ENCODE measurements at places on chromosomes 5 and 9.
A peak's percentile ranks its signal among the peaks of the same experiment; 100 is the strongest.

DNA sequence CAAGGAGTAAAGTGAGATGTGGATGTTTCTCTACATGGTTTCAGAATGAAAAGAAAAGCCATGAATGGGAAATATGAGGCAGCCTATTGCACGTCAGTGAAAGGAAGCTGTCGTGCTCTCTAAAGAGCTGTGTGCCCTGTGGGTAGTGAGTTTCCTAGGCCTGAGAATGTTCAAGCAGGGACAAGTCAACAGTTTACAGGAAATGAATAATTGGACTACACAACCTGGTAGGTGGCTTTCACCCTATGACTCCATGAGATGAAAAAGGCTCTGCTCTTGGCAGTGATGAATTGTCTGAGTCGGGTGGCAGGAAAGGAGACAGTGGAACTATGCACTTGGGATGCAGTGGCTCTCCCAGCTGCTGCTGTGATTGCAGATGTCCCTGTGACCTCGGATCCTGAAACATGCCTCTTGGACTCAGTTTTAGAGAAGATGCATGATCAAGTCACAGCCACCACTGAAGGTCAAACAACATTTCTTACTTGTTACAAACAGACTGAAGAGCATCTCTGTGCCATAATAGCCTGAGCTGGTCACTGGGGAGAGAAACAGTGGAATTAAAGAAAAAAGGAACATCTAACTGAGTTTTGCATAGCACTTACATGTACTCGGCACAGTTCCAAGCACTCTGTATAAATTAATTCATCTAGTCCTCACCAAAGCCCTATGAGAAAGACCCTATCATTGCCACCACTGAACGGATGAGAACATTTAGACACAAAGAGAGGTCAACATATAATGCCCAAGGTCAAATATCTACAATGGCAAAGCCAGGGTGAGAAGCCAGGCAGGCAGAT lies 293.7 kb downstream of the SPOCK1 start:
- H3K4me1 ChIP-seq: peaks cover 34% of the 10 kb centered on the region
- H3K4me3 ChIP-seq: no peak overlapping the region
- peak; percentile 58 for DNase-seq
- H3K36me3 ChIP-seq: no peaks in the 10 kb centered on the region

DNA sequence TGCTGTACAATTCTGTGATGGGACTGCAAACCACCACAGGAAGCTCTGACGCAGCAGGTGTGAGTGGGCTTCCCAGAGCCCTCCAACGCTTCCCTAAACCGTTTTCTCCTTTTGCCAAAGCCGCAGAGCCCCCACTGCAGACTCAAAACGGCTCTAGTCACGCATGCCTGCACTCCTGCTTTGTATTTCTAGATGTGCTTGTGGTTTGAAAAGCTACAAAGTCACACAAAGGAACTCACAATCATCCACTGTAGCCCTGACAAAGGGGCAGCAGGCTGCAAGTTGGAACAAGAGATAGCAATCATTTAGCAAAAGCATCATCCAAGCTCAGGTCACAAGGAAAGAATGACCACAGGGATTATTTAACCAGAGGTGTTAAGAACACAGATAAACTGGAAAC lies 79.3 kb downstream of the PTPN3 start:
- no peak overlapping the region for H3K4me3 ChIP-seq
- H3K27ac ChIP-seq: no peak overlapping the region
- H3K4me1 ChIP-seq: no peaks in the 10 kb centered on the region

GRCh38 chr9:14314424-14314928 lies 535 bp upstream of the NFIB start:
- peaks cover 55% of the 10 kb centered on the region for H3K4me1 ChIP-seq
- H3K4me3 ChIP-seq: peak overlapping the region; percentile 85
- no peaks in the 10 kb centered on the region for H3K27me3 ChIP-seq
- peak; percentile 87 for DNase-seq

DNA sequence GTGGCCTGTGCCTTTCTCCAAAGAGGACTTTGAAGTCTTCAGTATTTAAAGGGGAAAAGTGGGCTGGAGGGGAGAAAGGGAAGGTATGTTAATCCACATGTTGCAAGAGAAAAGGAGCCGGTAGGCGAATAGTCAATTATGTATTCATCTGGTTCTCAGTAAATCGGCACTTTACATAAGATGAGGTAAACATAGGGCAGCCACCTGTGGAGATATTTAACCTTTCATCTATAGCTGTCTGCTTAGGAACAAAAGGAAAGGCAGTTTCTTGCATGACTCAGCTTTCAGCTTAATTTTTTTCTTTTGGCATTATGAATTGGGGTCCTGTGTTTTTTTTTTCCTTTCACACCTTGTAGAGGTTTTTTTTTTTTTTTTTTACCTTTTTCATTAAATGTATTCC lies 42.2 kb downstream of the FGD3 start:
- H3K27me3 ChIP-seq: no peaks in the 10 kb centered on the region
- no peaks in the 10 kb centered on the region for H3K36me3 ChIP-seq
- H3K4me1 ChIP-seq: no peaks in the 10 kb centered on the region
- no peak overlapping the region for H3K4me3 ChIP-seq

- no peak overlapping the region for H3K27ac ChIP-seq
- no peaks in the 10 kb centered on the region for H3K27me3 ChIP-seq
- no peaks in the 10 kb centered on the region for H3K36me3 ChIP-seq
- no peak for DNase-seq
- H3K4me3 ChIP-seq: no peak overlapping the region
- H3K4me1 ChIP-seq: no peaks in the 10 kb centered on the region
Observed at GRCh38 chr9:1034271-1034670, 15.9 kb upstream of the DMRT2 start.

- H3K4me1 ChIP-seq: peaks cover 13% of the 10 kb centered on the region
- H3K36me3 ChIP-seq: no peaks in the 10 kb centered on the region
- H3K27ac ChIP-seq: no peak overlapping the region
- H3K27me3 ChIP-seq: no peaks in the 10 kb centered on the region
- H3K4me3 ChIP-seq: no peak overlapping the region
Observed at GRCh38 chr5:151706906-151707305, 20.2 kb upstream of the SPARC start.

- H3K27ac ChIP-seq: no peak within 1 kb of the TSS
- H3K4me3 ChIP-seq: no peak within 1 kb of the TSS
- no peaks in the 10 kb centered on the region for H3K4me1 ChIP-seq
- peak; percentile 42 for DNase-seq
- H3K27me3 ChIP-seq: peaks cover 9% of the 10 kb centered on the region
- no peaks in the 10 kb centered on the region for H3K36me3 ChIP-seq
Observed at GRCh38 chr5:140881889-140882590, at the start of gene PCDHA13. TSS of gene PCDHA13 (plus strand) at chr5:140882124. CDS start at chr5:140882269, 145 bp downstream.

DNA sequence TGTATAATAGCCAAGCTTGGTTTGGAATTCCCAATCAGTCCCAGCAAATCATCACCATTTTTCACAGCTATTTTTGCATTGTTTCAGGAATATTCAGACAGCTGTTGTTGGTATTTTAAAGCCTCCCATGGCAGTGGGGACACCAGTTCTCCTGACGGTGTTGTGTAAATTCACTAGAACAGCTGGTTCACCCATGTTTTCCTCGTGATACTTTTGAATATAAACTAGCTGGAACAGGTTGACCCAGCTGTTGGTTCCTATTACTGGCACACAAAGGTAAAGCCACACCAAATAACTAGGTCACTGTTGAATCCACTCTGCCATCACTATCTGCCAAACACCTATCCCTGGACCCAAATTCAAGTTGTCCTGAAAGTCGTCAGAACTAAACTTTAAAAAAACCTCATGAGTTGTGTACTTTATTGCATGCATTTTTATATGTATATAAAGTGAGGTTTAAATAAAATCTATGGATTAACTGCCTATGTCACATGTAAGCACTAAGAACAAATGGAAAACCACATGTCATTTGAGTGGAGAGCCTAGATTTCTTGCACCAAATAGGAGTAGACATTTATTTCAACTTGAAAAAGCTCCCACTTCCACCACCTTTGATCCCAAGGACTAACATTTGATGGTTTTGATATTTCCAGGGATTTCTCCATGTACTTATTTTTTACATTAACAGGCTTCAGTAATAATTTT lies 121.9 kb upstream of the PIK3R1 start:
- H3K27me3 ChIP-seq: no peaks in the 10 kb centered on the region
- H3K36me3 ChIP-seq: no peaks in the 10 kb centered on the region
- no peak overlapping the region for H3K4me3 ChIP-seq
- no peaks in the 10 kb centered on the region for H3K4me1 ChIP-seq
- H3K27ac ChIP-seq: no peak overlapping the region

GRCh38 chr5:74280306-74280705 lies 360.2 kb downstream of the ENC1 start:
- H3K27ac ChIP-seq: no peak overlapping the region
- no peaks in the 10 kb centered on the region for H3K4me1 ChIP-seq
- H3K4me3 ChIP-seq: no peak overlapping the region
- no peaks in the 10 kb centered on the region for H3K36me3 ChIP-seq

DNA sequence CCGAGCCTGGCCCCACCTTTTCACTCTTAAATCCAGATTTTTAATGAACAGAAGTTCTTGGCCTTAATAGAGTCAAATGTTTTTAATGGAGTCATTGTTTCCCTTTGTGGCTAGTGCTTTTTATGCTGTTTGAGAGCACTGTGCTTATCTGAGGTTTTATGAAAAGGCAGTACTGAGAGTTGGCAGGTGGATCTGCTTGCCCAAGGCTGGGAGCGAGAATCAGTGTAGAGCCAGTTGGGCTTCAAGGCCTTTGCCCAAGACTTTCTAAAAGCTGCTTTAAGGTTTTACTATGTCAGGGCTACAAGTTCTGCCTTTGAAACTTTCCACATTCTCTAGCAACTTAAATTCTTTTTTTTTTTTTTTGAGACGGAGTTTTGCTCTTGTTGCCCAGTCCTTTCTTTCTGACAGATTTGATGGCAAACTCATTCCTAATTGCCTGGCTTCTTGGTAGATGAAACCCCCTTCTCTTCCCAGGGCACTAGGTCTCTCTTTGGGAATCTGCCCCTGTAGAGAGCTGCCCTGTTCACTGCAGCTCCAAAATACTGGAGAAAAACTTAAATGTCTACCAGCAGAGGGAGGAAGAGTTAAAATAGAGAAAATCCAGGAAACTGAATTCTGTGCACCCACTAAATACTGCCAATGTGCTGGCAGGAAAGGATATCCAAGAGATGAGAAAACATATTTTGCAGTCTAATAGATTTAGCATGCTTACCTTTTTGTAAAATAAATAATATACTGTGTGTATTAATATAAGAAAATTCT lies 36.9 kb upstream of the CDK20 start:
- no peaks in the 10 kb centered on the region for H3K27me3 ChIP-seq
- no peak overlapping the region for H3K27ac ChIP-seq
- no peak overlapping the region for H3K4me3 ChIP-seq
- H3K4me1 ChIP-seq: no peaks in the 10 kb centered on the region
- H3K36me3 ChIP-seq: no peaks in the 10 kb centered on the region
- no peak for DNase-seq

- no peaks in the 10 kb centered on the region for H3K27me3 ChIP-seq
- H3K4me1 ChIP-seq: no peaks in the 10 kb centered on the region
- no peak for DNase-seq
- H3K27ac ChIP-seq: no peak overlapping the region
- no peaks in the 10 kb centered on the region for H3K36me3 ChIP-seq
Observed at GRCh38 chr5:83368835-83369234, 102.7 kb upstream of the VCAN start.

GRCh38 chr5:138737494-138738265 lies 15.5 kb upstream of the CTNNA1 start:
- H3K36me3 ChIP-seq: no peaks in the 10 kb centered on the region
- no peaks in the 10 kb centered on the region for H3K4me1 ChIP-seq
- no peak overlapping the region for H3K27ac ChIP-seq
- no peak overlapping the region for H3K4me3 ChIP-seq
- no peak for DNase-seq

DNA sequence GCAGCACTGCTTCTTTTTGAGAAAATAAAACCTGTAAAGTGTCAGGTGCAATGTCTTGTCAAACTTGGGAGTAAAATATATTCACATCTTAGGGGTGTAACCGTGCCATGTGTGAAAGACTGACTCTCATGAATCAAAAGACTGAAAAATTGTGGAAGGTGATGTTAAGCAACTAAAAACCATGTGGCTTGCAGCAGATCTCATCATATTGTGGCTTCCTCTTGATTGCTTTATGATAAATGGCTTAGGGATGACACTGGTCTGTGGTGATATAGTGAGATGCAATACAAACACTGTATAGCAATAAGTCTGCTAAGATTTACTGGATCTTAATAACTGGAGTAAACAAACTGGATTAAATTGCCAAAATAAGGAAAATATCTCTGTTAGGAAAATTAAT lies 321.6 kb downstream of the EDIL3 start:
- H3K4me1 ChIP-seq: no peaks in the 10 kb centered on the region
- no peak overlapping the region for H3K27ac ChIP-seq
- no peaks in the 10 kb centered on the region for H3K36me3 ChIP-seq
- H3K4me3 ChIP-seq: no peak overlapping the region

- H3K36me3 ChIP-seq: no peaks in the 10 kb centered on the region
- no peak for DNase-seq
- no peak overlapping the region for H3K4me3 ChIP-seq
- peaks cover 6% of the 10 kb centered on the region for H3K4me1 ChIP-seq
- H3K27ac ChIP-seq: no peak overlapping the region
Observed at GRCh38 chr9:33375841-33376321, 26.5 kb downstream of the AQP7 start.

- H3K4me1 ChIP-seq: peaks cover 8% of the 10 kb centered on the region
- no peaks in the 10 kb centered on the region for H3K27me3 ChIP-seq
- DNase-seq: peak; percentile 57
- peak overlapping the region; percentile 54 for H3K4me3 ChIP-seq
- H3K27ac ChIP-seq: no peak overlapping the region
- H3K36me3 ChIP-seq: no peaks in the 10 kb centered on the region
Observed at GRCh38 chr9:70044490-70045307, 1.1 kb downstream of the MAMDC2 start.

GRCh38 chr9:136656183-136656738 lies 6.5 kb upstream of the EGFL7 start:
- DNase-seq: no peak
- H3K27me3 ChIP-seq: no peaks in the 10 kb centered on the region
- H3K4me3 ChIP-seq: no peak overlapping the region
- H3K4me1 ChIP-seq: peaks cover 62% of the 10 kb centered on the region

DNA sequence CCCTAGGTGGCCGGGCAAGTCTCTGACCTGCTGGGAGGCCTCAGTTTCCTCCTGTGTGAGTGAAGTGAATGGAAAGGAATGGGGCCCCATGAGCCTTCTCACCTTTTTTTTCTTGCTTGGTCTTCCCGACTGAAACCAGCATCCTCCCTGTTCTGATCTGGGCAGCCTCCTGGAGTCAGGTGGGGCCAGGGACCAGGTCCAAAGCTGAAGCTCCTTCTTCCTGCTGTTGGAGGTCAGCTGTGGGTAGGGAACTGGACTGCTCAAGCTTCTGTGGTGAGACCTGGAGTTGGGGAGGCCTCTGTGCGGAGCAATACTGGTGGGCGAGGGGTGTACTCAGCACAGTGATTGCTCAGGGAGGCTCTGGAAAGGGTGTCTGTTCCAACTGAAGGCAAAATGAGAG lies 99.7 kb downstream of the PCSK1 start:
- DNase-seq: no peak
- no peaks in the 10 kb centered on the region for H3K36me3 ChIP-seq
- no peaks in the 10 kb centered on the region for H3K27me3 ChIP-seq
- no peak overlapping the region for H3K4me3 ChIP-seq
- peaks cover 4% of the 10 kb centered on the region for H3K4me1 ChIP-seq
- no peak overlapping the region for H3K27ac ChIP-seq
